Hair follicular keratinocyte (primary cell): ENCODE measurements at places on chromosomes 1 and 21. TPM values are rescaled to one million over a fixed set of nuclear protein-coding genes. Genes with fewer than 3 reads are reported as not detected.

The LCE1F gene
- not detected in 2 replicates for total RNA-seq

The TMEM240 gene
- not detected in 2 replicates for total RNA-seq

The MAP10 gene
- 0.34 and 0.62 TPM in 2 replicates for total RNA-seq

The PPIH gene
- 59.0 and 89.4 TPM in 2 replicates for total RNA-seq

The SEMA6C gene
- total RNA-seq: 0.47 and 0.84 TPM in 2 replicates

The KRTAP10-8 gene
- total RNA-seq: not detected in 2 replicates

The AGBL4 gene
- total RNA-seq: not detected in 2 replicates

The SPOCD1 gene
- total RNA-seq: 4.7 and 6.2 TPM in 2 replicates

The KIF14 gene
- total RNA-seq: 6.1 and 17.7 TPM in 2 replicates

The GREM2 gene
- not detected in 2 replicates for total RNA-seq

The FAM229A gene
- total RNA-seq: 1.2 and 1.5 TPM in 2 replicates

The SPRR1A gene
- total RNA-seq: not detected in 2 replicates

The ERG gene
- 0.04 and 0.23 TPM in 2 replicates for total RNA-seq

The PSMB2 gene
- 56.1 and 87.7 TPM in 2 replicates for total RNA-seq

The PPFIA4 gene
- 0.15 and 0.16 TPM in 2 replicates for total RNA-seq

The SZRD1 gene
- total RNA-seq: 56.5 and 68.5 TPM in 2 replicates

The CDA gene
- 24.3 and 35.7 TPM in 2 replicates for total RNA-seq

The DISP3 gene
- not detected in 2 replicates for total RNA-seq

The SPRR2F gene
- not detected in 2 replicates for total RNA-seq

The ACTL8 gene
- not detected in 2 replicates for total RNA-seq

The IPO9 gene
- total RNA-seq: 13.4 and 19.6 TPM in 2 replicates

The AKR7A3 gene
- total RNA-seq: 0.16 TPM in 1 of 2 replicates, not detected in the other

The ZNF670 gene
- 0.94 and 3.6 TPM in 2 replicates for total RNA-seq

The FAM177B gene
- not detected in 2 replicates for total RNA-seq

The GPA33 gene
- not detected in 2 replicates for total RNA-seq

The SUSD4 gene
- total RNA-seq: 0.47 and 2.9 TPM in 2 replicates

The PROX1 gene
- 0.15 and 0.16 TPM in 2 replicates for total RNA-seq
